Skin of body (tissue), 3 donors: ENCODE measurements at places on chromosomes 7 and 10. TPM values are rescaled to one million over a fixed set of nuclear protein-coding genes. Genes with fewer than 3 reads are reported as not detected.

DNA sequence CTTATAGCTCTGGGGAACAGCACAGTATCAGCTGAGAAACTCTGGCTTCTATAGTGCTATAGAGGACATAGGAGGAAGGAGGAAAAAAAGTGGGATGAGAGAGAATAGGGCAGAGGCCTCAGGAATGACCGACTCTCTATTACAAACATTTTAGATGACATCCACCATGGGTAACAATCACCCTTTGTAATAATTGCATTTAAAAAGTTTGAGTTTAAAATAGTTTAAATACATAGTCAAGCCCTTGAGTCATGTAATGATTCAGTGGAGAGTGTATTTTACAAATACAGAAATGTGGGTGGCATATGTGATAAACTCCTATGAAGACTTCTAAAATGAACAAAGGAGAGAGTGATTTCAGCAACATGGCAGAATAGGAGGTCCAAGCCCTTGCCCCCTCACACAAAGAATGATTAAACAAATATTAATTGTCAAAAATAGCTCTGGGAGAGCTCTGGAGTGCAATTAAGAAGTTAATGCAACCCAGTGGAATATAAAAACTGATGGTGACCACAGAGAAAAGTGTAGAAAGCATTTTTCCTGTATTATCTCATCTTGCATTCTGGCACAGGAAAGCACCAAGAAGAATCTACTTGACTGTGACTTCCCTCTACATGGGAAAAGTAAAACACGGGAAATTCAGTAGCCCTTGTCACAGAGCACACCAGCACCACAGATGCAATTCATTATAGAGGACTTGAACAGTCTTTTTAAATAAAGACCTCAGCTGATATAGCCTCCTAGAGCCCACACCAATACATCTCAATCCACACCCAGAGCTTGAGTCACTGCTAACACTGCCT is 569.0 kb upstream of the SORCS1 start:
- DNase-seq, result no peak

DNA sequence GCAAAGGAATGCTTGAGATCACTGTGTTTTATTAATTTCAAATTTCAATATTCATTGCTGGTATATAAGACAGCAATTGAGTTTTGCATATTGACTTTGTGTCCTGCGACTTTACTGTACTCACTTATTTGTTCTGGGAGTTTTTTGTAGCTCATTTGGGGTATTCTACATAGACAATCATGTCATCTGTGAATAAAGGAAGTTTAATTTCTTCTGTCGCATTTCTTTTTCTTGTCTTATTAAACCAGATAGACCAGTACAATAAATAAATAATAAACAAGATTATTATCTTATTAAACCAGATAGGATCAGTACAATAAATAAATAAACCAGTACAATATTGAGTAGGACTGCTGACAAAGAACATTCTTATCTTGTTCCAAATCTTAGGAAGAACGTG is 448.2 kb downstream of the RPS24 start:
- no peak for DNase-seq

DNA sequence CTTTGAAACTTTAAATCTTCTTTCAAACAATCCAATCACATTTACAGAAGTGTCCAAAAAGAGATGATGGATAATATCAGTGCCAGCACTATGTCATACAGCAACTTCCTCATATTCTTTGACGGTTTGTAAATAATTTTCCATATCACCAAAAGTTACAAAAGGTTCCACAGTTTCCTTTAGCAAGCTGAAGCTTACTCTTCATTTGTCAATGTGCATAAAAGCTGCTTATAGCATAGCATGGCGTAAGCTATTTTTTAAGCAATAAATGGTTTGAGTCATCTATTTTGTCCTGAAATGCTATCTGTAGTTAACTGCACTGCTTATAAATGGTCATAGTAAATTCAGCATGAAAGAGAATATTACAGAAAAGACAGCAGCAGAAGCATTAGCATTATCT is 95.1 kb downstream of the ETV1 start:
- DNase-seq, result no peak

GRCh38 chr7:36711256-36711655 is 13.0 kb downstream of the AOAH start:
- no peak for DNase-seq

- DNase-seq, result no peak
Observed at GRCh38 chr10:101959346-101959916, 96.5 kb downstream of the ARMH3 start.

The TEX47 gene
- not detected for total RNA-seq
